HFF-Myc (cell line): ENCODE measurements at places on chromosomes 4 and X.
A peak's percentile ranks its signal among the peaks of the same experiment; 100 is the strongest.

- no peak for DNase-seq
Measured at GRCh38 chrX:17104433-17104832, 158.0 kb downstream of the REPS2 start.

DNA sequence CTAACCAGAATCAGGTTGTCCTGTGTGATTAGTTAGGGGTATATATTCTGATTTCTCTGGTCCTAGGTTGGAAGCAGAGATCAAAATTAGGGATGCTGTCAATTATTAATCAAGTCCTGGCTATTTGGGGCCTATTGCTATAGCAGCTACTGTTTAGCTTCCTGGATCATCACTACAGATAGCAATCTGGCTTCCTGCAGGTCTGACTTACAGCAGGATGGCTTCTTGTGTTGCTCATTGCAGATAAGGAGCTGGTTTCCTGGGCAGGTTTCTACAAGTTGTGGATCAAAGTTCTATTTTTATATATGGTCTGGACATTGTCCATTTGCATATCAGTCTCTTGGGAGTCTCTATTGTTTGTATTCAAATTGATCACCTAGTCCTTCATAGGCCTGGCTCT lies 57.7 kb upstream of the C4orf54 start:
- no peak for DNase-seq

DNA sequence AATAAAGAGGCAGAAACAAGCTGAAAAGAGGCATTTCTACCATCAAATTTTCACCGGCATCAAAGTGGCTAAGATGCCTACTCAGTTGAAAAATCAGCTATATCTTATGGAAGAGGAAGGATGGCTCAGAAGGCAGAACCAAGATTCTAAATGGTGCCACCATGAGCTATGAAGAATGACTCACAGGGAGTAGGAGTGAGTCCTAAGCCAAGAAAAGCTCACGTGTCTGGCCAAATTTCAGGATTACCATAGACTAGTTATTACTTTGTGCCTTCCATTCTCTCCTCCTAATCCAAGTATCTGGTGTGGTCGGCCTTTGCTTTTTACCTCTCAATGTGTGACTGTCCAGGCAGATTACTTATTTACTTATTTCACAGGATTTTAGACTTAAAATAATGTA lies 54.8 kb downstream of the BMP3 start:
- no peak for DNase-seq

DNA sequence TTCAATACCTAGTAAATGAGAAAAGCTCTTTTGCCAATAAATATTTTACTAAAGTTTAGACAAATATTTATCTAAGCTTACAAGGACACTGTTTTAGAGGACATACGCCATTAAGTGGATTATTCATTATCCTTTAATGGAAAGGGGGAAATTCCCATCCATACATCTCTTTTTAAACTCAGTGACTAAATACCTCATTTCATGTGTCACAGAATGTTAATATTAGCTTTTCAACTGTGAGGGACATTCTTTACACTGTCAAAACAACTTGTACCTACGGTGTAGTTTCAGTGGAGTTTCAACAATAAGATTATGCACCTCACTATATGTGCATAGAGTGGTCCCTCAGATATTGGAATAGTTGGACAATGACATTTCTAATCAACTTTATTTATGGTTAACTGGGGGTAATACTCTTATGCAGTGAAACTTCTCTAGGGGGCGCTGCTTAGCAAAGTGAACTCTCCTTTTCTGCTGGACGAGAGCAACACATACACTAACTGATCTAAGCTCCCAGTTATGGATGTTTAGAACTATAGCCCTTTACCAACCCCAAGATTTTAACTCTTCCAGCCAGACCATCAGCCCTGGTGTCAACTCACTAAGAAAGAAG lies 9.7 kb downstream of the HS6ST2 start:
- no peak for DNase-seq

- peak; percentile 92 for DNase-seq
Measured at GRCh38 chr4:176883681-176884418, 91.1 kb upstream of the VEGFC start.

DNA sequence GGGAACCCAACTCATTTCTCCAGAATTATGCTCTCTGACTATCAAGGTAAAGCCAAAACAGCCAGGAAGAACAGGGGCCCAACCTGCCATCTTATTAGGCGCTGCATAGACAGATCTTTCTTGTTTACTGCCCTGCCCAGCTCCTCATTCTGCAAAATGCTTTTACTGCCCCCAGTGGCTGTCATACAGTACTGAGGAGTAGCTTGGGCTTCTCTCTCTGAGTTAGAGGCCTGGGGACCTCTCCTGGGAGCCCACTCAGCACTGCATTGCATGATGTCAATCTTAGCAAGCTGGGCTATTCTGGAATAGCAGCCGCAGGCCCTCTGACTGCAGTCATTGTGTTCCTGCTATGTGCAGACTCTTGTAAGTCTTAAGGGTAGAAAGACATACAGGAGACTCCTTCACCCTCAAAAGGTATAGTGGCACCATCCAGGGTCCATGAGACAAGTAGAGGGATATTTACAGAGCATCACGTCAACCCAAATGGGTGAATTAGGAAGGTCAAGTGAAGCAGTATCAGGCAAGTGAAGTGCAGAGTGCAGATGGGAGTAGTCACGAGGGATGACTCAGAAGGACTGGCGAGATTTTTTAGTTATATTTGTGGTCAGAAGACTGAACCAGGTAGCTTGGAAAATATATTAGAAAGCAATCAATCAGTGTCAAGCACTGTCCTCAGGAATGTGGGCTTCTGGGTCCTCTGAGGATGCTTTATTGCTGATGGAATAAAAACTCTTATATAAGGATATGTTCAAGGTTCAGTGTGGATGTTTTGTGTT lies 294.1 kb upstream of the SFRP2 start:
- DNase-seq, result no peak

DNA sequence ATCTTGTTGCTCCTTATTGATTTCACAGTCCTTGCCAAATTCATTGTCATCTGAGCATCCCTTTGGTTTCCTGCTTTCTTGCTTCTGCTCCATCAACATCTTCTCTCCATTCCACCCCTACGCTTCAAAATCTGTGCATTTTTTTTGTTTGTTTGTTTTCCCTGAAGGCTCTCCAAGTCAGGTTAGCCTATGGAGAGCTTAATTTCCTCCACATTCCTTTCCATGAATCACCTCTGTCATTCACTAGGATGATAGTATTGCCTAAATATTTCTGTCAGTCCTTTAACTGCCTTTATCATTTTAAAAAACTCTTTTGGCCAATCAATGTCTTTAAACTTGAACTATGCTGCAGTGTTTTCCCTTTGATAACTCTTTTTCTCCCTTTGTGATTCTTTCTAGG lies 67.7 kb downstream of the PPARGC1A start:
- DNase-seq, result no peak

DNA sequence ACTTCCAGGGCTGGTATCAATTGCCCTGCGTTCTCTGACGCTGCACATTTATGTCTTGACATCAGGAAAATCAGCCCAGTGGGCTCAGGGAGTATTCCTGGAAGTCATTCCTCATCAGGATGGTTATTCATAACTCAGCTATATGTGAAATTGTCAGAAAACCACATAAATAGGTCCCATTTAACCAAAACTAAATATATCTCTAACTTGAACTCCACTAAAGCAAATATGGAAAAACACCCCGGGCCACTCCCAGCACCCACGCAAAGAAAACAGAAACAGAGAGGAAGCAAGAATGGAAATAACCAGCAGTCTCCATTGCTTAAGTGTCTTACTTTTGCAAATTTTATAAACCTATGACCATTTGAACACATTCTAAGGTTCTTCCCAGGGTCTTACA lies 112.0 kb downstream of the IRF2 start:
- no peak for DNase-seq

DNA sequence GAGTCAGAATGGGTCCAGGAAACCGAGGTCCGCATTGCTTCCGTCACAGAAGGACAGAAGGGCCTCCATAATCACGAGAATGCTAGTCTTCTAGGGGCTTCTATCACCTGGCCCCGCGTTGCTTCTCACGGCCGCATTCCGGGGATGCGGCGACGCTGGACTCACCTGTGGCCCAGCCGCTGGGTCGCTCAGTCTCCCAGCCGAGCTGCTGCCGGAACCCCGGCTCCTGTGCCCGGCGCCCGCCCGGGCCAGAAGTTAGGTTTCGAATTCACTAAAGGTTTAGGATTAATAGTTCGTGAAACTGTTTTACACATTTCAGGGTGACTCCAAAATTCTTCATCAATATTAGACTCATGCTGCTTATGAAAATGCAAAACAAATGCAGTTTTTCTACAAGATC lies 31.7 kb upstream of the TMSB15A start:
- DNase-seq, result no peak

DNA sequence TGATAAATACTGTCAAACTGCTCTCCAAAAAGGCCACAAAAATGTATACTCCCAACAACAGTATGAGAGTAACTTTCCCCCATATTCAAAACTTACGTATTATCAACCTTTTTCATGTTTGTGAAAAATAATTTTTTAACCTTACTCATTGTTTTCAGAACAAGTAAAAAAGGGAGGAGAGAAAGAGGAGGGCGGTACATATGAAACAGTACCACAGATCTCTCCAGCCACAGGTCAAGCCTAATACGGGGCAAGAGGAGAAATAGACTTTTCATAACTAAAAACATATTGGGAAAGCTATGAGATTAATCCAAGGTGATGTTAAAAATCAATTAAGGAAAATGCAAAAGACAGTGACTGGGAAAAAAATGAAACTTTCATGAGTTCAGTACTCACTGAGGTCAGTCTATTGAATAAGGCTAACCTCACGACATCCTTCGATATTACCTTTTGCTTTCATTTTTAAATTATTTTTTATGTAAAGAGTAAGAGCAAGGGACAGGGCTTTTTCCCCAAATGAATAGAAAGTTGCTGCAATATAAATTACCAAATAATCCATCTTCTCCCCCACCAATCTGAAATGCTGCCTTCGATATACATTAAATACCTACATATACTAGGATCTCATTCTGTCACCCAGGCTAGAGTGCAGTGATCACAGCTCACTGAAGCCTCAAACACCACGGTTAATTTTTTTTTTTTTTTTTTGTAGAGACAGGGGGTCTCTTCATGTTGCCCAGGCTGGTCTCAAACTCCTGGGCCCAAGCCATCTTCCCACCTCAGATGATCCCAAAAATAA lies 25.3 kb downstream of the FBXW7 start:
- DNase-seq, result no peak

DNA sequence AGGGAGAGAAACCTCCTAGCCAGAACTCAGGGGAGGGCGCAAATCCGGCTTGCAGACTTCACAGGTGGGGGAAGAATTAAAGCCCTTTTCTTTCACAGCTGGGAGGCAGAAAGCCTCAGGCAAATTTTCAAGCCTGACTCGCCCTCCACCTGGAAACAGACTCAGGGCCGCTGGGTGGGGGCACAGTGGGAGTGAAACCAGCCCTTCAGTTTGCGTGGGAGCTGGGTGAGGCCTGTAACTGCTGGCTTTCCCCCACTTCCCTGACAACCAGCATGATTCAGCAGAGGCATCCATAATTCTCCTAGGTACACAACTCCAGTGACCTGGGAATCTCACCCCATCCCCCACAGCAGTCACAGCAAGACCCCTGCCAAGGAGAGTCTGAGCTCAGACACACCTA lies 206.9 kb upstream of the INTU start:
- DNase-seq, result no peak

GRCh38 chr4:167234316-167234881 lies at the start of gene SPOCK3:
SPOCK3 (minus strand) TSS chr4:167234494.
- DNase-seq, result no peak

- no peak for DNase-seq
Measured at GRCh38 chr4:891747-892146, 40.4 kb downstream of the GAK start.

DNA sequence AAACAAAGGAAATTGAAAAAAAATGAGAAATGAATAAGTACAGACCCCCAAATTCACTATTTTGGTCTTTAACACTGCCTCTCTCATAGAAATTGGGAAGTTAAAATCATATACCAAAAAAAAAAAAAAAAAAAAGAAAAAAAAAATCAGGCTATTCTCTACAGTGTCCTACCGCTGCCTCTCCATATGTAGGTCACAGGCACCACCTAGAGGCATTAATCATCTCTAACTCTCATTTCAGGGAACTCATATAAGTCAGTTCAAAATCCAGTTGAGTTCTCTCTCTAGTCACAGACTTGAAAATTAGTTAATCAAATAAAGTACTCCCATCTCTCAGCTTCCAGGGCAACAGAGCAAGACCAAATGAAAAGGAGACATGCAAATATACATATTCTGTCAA lies 47.9 kb downstream of the COX18 start:
- DNase-seq, result no peak

GRCh38 chrX:30008031-30008430 lies 207.3 kb upstream of the MAGEB2 start:
- no peak for DNase-seq

- DNase-seq, result no peak
Measured at GRCh38 chr4:66929748-66930147, 615.6 kb downstream of the CENPC start.

DNA sequence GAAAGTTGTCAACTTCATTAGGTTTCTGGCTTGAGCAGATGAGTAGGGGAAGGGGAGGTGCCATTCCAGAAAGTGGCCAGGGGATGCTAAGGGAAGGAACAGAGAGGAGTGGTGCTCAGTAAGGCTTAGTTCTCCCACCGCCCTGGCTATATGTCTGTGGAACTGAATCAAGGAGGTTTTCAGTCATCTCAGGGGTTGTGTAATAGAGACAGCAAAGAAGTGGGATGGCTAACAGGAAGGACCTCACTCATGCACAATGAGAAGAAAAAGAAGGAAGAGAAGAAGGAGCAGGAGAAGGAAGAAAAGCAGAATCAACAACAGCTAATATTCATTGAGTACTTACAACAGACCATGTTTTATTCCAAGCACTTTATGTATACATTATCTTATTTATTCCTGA lies 368.7 kb downstream of the MID1IP1 start:
- no peak for DNase-seq

DNA sequence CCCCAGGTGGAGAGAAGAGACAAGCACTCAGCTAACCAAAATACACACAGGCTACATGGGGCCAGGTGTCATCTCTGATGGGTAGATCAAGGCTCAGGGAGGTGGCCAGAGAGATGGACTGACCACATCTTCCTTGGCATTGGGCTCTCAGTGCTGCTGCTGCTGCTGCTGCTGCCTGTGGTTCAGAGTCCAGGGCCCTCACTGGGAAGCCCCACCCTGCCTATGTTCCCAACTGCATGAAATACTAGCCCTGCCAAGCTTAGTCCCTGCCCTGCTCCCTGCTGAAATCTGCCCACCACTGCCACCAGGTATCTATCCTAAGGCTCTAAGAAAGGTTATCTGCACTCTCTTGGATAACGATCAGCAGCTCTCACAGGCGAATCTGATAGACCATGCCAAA lies 118.7 kb downstream of the EFHC2 start:
- DNase-seq, result no peak

- DNase-seq, result no peak
Measured at GRCh38 chr4:184148738-184149637, 68.7 kb downstream of the ENPP6 start.
